Right lobe of liver (tissue), 6 donors: ENCODE measurements at places on chromosomes 1 and 21. TPM values are rescaled to one million over a fixed set of nuclear protein-coding genes. Genes with fewer than 3 reads are reported as not detected.

Gene RNF186
- total RNA-seq = 2.9 TPM

Gene BSND
- not detected for total RNA-seq

Gene SGIP1
- total RNA-seq = 1.3 TPM

Gene TMEM54
- 4.8 TPM for total RNA-seq

Gene COL6A1
- total RNA-seq = 54.0 TPM

Gene MIS18A
- 2.3 TPM for total RNA-seq

Gene LMX1A
- total RNA-seq = not detected

Gene SHISA4
- 8.1 TPM for total RNA-seq

Gene ZYG11A
- 1.1 TPM for total RNA-seq

Gene DSCAM
- not detected for total RNA-seq

Gene PCAT6
- total RNA-seq = not detected

Gene BRDT
- total RNA-seq = not detected
